OCI-LY7 (cell line): ENCODE measurements at places on chromosomes 7 and 10.

DNA sequence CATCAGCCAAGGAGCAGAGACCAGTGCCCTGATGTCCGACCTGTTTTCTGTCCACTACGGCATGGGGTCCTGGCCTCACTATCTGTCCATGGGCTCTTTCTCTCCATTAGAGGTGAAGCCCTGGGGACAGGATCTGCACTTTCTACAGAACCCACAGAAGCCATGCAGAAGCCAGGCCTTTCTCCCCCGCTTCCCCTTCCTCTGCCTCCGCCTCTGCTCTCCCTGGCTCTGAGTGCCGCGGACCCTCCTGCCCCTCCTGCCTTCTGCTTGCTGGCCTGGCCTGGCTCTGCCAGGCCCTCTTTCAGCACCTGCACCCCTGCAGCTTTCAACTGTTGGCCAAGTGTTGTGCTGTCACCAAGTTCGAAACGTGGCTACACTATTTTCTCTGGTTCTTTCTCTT is 439.8 kb upstream of the ZMIZ1 start:
- DNase-seq = no peak

- no peak for DNase-seq
Measured at GRCh38 chr7:21401944-21402343, 25.9 kb upstream of the SP4 start.

GRCh38 chr10:72424561-72424960 is 69.8 kb upstream of the DNAJB12 start:
- no peak for DNase-seq

DNA sequence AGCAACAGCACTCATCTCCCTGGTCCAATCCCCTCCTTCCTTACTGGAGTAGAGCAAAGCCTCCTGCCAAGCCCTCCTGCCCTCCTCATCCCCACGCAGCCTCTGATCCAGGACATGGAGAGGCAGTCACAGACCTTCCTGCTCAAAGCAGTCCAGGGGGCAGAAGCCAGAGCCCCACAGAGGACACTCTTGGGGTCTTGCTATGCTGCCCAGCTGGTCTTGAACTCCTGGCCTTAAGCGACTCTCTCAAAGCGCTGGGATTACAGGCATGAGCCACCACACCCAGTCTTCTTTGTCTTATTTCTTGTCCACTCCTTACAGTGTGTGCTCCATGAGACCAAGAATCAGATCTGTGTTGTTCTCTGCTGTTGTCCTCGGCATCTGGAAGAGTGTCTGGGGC is 26.6 kb upstream of the MNX1 start:
- DNase-seq = no peak

GRCh38 chr7:105876964-105877601 is 684 bp upstream of the ATXN7L1 start:
- no peak for DNase-seq
